Esophagus squamous epithelium (tissue), 5 donors: ENCODE measurements at places on chromosomes 12 and 14.

DNA sequence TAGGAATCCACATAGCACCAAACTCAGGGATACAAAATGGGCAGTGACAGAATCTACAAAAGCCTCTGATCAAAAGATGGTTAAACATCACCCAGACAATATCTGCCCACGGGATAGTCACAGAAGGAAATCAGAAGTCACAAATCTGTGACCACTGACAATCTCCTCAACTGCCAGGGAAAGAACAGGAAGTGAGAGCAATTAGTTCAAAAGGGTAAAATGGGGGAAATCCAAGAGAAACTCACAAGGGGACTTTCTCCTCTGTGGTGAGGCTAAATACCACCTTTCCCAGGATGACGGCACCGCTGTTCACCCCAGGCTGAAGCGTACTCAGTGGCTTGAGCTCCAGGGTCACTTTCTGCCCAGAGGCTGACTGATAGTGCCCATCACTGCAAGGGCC is 10.7 kb downstream of the TTC5 start:
- DNase-seq: no peak

GRCh38 chr14:56720703-56721460 is 89.4 kb downstream of the OTX2 start:
- no peak for DNase-seq

GRCh38 chr12:6167327-6168280 is 32.6 kb upstream of the CD9 start:
- no peak for DNase-seq

DNA sequence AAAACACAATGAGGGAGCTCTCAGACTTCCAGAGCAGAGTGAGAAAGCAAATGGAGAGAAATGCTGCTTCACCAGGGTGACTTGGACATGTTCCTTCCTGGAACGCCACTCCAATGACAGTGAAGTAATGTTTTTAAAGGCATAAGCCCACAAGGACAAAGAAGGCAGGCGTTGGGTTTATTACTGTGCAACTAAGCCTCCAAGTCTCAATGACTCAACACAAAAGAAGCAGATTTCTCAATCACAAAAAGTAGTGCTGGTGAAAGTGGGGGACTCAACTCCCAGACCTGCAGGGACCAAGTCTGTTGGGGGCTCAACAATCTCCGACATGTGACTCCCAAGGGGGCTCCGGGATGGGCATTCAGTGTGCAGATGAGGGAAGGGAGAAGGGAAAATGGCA is 505.2 kb downstream of the BCL11B start:
- DNase-seq: no peak

- DNase-seq: no peak
These were observed 166.6 kb downstream of the SSPN start for GRCh38 chr12:26361964-26362363.

DNA sequence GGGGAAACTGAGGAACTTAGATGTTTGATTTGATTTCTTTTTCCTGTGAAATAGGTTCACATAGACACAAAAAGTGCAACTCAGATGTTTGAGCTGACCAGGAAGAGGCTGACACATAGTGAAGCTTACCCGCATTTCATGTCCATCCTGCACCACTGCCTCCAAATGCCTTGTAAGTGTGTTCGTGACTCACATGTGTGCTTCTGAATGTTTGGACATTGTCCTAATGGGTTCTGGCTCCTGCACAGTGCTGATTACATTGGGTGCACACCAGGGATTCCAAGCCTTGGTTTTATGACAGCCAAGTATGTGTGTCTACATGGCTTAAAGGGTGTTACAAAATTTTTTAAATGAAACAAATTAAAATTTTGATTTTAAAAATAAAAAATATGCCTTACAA is 137.4 kb downstream of the DAAM1 start:
- no peak for DNase-seq

GRCh38 chr12:57632958-57633840 is at the start of gene B4GALNT1:
B4GALNT1 (minus strand) TSS chr12:57633201; CDS start chr12:57632132, 1,069 bp downstream.
- no peak for DNase-seq

DNA sequence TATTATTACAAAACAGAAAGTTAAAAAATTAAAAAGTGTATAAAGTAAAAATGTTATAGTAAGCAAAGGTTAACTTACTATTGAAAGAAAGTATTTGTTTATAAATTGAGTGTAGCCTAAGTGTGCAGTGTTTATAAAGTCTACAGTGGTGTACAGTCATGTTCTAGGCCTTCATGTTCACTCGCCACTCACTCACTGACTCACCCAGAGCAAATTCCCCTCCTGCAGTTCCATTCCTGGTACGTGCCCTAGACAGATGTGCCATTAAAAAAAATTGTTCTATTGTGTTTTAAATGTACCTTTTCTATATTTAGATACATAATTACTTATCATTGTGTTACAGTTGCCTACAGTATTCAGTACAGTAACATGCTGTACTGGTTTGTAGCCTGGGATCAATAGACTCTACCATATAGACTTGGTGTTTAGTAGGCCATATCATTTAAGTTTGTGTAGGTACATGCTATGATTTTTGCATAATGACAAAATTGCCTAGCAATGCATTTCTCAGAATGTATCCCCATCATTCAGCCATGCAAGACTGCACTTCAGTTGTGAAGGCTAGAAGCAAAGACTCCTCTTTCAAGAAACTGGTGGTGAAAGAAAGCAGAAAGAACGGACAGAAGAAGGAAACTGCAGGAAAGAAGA is 100.6 kb downstream of the DACT1 start:
- DNase-seq: no peak

DNA sequence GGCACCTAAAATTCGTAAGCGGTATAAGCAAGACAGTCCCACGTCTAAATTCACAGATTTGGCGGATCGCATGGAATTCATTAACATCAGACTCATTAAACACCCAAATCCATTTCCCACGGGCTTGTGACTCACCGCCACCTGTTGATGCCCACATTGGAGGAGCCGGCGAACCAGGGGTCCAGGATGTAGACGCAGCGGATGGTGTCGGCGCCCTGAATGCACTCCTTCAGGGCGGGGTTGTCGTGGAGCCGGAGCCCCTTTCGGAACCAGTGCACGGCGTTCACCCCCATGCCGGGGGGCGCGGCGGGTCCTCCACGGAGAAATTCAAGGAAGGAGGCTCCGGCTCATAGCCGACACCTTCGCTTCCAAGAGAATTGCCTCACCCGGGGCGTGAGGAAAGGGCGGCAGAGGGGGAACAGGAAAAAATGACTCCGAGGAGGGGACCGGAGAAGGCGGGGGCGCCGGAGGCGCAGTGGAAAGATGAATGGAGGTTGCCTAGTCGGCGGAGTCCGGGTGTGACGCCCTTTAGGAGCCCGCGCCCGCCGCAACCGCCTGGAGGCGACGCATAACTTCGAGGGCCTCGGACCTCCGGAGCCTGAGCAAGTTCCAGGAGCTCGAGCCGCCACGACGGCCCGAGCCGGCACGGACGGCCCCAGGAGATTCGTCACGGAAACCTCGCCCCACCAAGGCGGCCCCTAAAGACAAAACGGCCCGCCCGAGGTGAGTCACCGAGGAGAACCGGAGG is 506 bp downstream of the CRY1 start:
- DNase-seq: no peak

- DNase-seq: no peak
These were observed 522.5 kb downstream of the RMST start for GRCh38 chr12:97984974-97985580.

- no peak for DNase-seq
These were observed 253.4 kb upstream of the SRRM4 start for GRCh38 chr12:118727979-118728366.

GRCh38 chr12:94586589-94587259 is 63.6 kb downstream of the TMCC3 start:
- no peak for DNase-seq

- no peak for DNase-seq
These were observed 33.5 kb downstream of the NIN start for GRCh38 chr14:50797250-50798047.

DNA sequence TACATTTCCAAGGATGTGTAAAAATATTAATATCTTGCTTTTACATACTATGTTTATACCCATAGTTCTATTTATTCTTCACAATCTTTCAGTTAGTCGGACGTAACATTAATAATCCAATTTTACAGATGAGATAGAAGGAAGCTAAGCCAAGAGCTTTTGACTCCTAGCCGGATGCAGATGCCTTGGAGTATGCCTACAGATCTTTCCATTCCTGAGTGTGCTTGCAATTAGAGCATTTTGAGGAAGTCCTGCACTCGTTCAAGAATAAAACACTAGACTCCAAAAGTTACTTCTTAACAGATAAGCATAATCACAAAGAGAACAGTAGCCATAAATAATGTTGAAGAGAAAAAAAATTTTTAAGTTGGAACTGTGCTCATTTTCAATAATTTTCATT is 337.6 kb upstream of the CLEC14A start:
- no peak for DNase-seq

DNA sequence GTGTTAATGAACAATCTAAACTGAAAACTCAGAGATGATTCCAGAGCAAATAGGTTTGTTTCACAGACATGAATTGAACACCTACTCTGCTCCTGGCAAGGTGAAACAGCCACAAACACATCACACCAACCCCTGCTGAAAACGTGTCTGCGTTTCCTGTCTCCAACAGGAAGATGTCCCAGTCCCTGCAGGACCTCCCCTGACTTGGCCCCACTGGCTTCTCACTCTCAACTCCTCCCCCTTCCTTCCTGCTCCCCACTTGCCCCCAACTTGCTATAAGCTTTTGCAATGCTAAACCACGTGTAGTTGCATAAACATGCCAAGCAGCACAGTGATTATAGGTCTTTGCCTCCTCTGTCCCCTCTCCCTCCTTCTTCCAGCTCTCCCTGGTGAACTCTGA is 567.6 kb downstream of the BCL11B start:
- DNase-seq: no peak

- no peak for DNase-seq
These were observed 644 bp upstream of the PPP4R4 start for GRCh38 chr14:94173471-94173884.

GRCh38 chr14:100313464-100314230 is 7.4 kb upstream of the SLC25A29 start:
- no peak for DNase-seq

- no peak for DNase-seq
These were observed 7.2 kb downstream of the FUT8 start for GRCh38 chr14:65419593-65420252.

GRCh38 chr14:96762650-96763049 is 34.5 kb upstream of the VRK1 start:
- DNase-seq: no peak

DNA sequence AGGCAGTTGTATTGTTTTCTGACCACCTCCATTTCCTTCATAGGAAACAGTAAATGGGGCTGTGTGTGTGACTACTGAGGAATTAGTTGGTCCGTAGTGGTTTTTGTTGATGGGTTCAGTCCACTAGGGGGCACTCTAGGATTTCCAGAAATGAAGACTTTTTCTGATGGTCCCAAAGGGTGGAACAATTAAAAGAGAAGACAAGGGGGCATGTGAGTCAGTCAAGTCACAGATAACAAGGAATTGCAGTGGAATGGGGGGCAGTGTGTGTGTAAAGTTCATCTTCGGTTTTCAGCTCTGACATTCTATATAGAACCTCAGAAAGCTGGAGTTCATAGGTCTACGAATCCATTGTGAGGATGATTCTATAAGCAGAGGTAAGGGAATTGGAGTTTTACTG is 186.6 kb upstream of the OR4E1 start:
- DNase-seq: no peak

DNA sequence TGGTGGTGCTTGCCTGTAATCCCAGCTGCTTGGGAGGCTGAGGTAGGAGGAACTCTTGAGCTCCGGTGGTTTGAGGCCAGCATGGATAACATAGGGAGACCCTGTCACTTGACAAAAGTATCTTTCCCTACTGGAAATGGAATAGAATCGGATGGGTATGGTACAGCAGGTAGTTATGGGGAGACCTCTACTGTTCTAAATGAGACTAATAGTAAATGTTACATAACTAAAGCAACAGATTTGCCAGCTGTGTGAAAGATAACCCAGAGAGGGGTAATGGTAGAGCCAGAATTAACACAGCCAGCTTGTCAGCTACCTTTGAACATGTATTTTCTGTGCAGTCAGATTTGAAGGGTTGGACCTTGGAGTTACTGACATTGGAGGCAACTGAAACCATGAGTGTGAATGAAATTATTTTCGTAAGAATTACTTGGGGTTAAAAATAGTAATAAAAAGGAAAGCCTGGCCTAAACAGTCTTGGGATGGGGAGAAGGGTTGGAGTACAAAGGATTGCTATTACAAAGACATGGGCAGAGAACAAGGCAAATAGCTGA is 21.7 kb upstream of the NUP107 start:
- no peak for DNase-seq

GRCh38 chr12:67909681-67910080 is 79.6 kb upstream of the IFNG-AS1 start:
- DNase-seq: no peak

- no peak for DNase-seq
These were observed 104.0 kb upstream of the PTPRB start for GRCh38 chr12:70741256-70741655.

- DNase-seq: no peak
These were observed 30.6 kb downstream of the RESF1 start for GRCh38 chr12:31989571-31990362.

DNA sequence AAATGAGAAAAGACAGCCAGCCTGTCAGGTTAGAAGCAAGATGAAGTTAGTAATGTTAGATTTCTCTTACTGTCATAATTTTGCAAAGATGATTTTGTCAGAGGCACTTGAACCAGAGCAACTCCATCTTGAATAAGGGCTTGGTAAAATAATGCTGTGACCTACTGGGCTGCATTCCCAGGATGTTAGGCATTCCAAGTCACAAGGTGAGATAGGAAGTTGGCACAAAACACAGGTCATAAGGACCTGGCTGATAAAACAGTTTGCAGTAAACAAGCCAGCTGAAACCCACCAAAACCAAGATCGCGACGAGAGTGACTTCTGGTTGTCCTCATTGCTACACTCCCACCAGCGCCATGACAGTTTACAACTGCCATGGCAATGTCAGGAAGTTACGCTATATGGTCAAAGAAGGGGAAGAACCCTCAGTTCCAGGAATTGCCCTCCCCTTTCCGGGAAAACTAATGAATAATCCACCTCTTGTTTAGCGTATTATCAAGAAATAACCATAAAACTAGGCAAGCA is 1313.5 kb upstream of the TMEM132C start:
- no peak for DNase-seq

- no peak for DNase-seq
These were observed 5.0 kb upstream of the SRSF9 start for GRCh38 chr12:120474616-120474960.

- DNase-seq: no peak
These were observed 938 bp downstream of the RALGAPA1 start for GRCh38 chr14:35808076-35808637.

DNA sequence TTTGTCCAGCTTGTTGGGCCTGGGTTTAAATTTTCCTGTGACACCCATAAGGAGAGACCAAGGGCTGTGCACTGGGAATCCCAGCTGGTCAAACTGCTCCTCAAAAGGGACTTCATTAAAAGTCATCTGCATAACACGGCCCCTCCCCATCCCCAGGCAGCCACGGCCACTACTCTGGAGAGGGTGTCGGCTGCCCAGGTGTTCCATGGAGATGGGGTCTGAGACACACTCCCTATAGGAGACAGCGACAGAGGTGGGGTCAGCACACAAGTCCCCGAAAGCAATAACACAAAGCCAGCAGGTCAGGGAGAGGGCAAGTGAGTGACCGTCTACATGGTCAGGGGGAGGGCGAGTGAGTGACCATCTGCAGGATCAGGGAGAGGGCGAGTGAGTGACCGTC is 75.6 kb upstream of the BCL11B start:
- DNase-seq: no peak
